Smooth muscle cell of the brain vasculature (primary cell): ENCODE measurements at places on chromosomes 3 and 15.

- DNase-seq: no peak
Measured at GRCh38 chr3:59429198-59429597, 379.4 kb upstream of the CFAP20DC start.

GRCh38 chr3:5437296-5437782, 249.8 kb downstream of the EDEM1 start:
- DNase-seq: no peak

GRCh38 chr3:169103951-169104941, 559.3 kb downstream of the MECOM start:
- no peak for DNase-seq

DNA sequence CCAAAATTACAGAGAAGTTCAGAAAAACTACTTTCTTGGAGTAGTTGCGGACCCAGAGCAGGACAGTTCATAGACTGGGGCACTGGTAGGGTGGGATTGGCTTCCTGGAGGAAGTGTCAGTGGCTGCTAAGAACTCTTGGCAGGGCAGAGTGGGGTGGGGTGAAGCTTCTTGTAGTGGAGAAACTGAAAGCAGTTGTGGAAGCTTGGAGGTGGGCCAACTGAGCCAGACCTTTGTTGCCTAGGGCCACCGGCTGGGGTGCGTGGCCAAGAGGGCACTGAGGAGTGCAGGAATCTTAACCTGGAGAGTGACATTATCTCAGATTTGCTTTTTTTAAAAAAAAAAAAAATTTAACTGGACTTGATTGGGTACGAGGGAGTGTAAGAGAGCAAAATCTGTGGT, 3.1 kb downstream of the KAT2B start:
- no peak for DNase-seq

DNA sequence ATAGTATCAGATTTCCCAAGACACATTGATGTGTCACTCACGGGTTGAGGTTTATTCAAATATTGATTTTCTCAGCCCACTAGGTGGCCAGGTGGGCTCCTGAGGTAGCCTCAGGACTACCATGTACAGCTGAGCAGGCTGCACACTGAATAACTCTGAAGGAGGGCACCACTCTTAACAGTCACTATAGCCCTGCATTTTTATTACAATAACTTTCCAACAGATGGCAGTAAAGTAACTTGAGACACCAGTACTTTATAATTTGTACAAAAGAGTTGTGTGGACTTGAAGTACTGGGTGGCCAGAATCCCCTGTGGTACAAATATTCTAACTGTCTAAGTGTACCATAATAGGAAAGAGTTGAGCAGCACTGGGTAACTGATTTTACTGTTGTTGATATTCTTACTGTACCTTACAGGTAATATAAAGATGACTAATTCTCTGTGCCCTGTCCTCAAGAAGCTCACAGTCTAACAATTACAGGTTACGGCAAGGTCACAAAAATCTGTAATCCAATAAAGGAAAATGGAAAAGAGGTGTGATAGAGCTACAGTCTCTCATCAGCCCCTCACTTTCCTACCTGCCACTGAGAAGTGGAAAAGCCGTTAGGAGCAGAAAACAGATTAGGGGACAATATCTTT, 76.0 kb downstream of the ETFA start:
- no peak for DNase-seq

- DNase-seq: peak; percentile 98
Measured at GRCh38 chr3:5022966-5023776, 43.9 kb downstream of the BHLHE40 start.

- peak; percentile 66 for DNase-seq
Measured at GRCh38 chr3:32947789-32948238, 3.6 kb upstream of the CCR4 start.

GRCh38 chr3:22691407-22691806, 511.7 kb upstream of the UBE2E2 start:
- DNase-seq: no peak

DNA sequence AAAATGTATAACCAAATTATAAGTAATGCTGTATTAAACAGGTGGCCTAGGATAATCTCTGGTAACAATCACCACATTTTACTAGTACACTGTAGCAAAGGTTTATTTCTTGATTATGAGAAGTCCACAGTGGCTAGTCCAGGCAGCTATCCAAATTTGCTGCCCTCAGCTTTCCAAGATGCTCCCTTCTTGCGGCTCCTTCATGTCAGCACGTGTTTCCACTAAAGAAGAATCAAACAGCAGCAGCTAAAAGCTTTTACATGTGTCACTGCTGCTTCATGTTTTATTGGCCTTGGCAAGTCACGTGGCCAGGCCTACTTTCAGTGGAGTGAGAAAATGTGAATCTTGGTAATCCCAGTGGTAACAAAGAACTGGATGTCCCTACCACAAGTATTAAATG, 5.6 kb upstream of the RBMS3 start:
- DNase-seq: no peak

DNA sequence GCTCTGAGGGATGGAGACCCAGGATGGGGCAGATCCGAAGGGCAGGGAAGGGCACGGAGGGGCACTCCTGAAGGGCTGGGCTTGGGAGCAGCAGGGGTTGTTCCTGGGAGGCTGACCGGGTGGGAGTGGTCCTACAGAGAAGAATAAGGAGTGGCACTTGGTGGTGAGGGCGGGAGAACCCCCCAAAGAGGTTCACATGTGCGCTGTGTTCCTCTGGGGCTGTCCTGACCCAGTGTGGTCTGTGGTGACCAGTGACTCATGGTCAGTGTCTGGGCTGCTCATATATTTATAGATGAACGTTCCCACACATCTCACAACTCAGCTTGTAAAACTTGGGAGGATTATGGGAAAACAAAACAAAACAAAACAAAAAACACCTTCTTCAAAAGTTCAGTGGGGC, 10.0 kb downstream of the TRPM1 start:
- DNase-seq: no peak

- no peak for DNase-seq
Measured at GRCh38 chr3:86969500-86970189, 21.3 kb downstream of the VGLL3 start.

DNA sequence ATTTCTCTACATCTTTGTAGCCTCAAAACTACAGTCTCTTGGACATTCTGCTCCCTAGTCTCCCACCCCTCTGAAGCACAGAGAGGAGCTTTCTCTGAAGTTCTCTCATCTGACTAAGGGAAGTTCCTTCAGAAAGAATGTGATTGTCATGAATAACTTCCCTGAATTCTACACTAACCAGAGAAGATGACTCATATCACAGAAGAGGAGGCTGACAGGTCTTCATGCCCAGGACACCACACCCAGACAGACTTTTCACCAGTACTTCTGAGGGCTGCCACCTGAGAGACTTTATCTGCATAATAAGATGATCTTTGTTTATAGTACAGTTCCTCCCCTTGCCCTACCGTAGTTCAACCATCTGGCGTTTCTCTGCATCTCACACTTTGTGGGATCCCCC, 52.8 kb downstream of the CDIN1 start:
- DNase-seq: no peak

DNA sequence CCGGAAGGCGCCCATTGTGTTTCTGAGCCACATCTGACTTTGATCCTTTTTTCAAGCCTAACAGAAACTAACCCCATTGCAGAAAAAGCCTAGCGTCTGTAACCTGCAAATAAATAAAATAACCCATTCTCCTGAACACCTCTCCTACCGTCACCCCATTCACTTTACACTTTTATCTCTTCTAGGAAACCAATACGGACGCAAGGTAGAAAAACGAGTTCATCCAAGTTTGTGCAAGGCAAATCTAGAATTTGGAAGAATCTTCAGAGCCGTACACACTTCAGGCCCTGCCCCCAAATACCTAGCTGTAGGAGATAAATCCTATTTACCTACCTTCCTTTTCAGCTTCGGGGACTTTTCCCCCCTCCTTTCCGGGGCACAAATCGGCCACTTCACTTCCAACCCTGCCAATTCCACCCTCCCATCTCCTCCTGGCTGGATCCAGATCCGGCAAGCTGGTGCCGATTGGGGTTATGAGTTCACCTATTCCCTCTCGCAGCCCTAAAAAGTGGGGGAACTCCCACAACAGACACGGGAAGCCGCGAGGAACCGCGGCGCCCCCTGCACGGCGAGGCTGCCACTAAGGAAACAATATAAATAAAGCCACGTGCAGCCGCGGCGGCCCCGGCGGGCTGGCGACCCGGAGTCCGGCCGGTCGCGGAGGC, 987 bp downstream of the PRTG start:
- no peak for DNase-seq

- no peak for DNase-seq
Measured at GRCh38 chr3:141849056-141849815, 27.2 kb upstream of the ATP1B3 start.
